ENCODE measurements at places on chromosomes 6 and 20.

GRCh38 chr6:46437671-46438221, 53.5 kb downstream of the RCAN2 start:
- DNase-seq: no peak

DNA sequence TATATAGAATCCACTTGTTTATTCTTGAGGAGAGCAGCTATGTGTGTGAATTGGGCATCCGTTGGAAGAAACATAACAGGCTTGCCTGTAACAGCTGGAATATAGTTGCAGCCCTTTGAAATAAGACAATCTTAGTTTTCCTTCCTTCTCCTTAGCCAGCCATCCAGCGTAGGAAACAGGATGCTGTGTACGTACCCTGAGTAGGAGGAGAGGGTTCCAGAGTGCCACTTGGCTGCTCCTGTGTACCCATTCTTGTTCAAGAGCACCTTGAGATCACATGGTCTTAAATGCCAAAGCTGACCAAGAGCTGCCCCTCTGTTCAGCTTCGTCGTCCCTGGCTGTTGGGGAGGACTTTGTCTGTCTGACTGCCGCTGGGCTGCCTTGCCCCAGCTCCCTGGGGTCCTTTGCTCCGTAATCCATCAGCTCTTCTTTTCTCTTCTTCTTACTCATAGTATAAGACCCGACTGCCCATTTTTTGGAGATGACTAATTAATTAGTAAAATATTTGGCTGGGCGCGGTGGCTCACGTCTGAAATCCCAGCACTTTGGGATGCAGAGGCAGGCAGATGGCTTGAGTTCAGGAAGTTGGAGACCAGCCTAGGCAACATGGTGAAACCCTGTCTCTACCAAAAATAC, 49.0 kb downstream of the RREB1 start:
- no peak for DNase-seq

GRCh38 chr6:121439475-121439874, 4.0 kb downstream of the GJA1 start:
- DNase-seq: no peak

GRCh38 chr6:33082702-33083101, 6.9 kb downstream of the HLA-DPB1 start:
- no peak for DNase-seq

DNA sequence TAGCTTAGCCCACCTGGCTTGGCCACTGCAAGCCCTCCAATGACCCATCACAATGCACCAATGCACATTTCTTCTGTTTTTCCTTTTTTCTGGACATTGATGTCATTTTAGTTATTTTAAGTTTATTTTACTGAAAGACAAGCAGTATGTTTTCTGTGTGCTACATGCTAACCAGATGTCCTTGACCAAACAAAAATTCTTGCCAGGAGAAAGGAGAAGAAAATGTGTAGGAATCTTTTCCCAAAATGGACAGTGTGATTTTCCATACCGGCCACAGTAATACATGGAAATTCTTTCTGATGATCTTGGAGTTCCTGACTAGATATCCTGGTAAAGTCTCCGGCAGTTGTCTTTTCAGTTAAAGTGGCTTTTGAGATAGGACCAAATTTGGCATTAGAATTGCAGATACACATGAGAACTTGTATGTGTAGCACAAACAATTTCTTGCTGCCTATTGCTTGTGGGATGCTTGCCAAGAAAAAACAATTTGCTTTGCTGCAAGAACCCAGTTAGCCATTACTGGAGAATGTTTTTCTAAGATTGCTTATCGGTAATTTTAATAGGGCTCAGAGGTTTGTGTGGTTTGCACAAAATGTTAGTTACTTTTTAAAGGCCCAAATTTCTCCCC, 696.5 kb upstream of the CITED2 start:
- no peak for DNase-seq

- DNase-seq: no peak
Measured at GRCh38 chr6:132067286-132067685, 116.1 kb upstream of the CCN2 start.

DNA sequence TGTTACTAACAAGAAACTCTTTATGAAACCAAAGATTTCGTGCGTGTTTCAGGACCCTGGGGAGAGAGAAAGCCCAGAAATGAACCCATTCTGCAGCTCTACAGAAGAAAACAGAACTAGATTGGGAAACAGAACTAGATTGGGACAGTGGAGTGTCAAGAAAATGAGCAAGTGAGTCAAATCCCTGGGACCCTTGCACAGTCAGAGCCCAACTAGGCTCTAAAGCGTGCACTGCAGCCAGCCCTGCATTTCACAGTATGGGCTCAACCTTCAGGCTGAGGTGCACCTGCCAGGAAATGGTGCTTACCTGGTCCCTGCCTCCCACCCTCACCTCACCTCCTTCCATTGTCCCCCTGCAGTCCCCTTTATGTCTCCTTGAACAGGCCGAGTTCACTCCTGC, 39.7 kb downstream of the BFSP1 start:
- no peak for DNase-seq

- DNase-seq: no peak
Measured at GRCh38 chr6:144661116-144661806, 376.1 kb downstream of the UTRN start.

DNA sequence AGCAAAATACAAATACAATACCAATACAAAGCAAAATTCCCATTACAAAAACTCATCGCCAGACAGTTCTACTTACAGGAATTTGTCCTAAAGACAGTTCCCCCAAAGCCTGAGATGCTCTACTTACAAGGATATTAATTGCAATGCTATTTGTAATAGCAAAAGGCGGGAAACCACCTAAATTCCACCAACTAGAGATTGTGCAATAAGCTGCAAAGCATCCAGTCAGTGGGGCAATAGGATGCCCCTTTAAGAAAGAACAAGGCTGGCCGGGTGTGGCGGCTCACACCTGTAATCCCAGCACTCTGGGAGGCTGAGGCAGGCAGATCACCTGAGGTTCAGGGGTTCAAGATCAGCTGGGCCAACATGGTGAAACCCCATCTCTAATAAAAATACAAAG, 39.1 kb downstream of the FAM209B start:
- no peak for DNase-seq

DNA sequence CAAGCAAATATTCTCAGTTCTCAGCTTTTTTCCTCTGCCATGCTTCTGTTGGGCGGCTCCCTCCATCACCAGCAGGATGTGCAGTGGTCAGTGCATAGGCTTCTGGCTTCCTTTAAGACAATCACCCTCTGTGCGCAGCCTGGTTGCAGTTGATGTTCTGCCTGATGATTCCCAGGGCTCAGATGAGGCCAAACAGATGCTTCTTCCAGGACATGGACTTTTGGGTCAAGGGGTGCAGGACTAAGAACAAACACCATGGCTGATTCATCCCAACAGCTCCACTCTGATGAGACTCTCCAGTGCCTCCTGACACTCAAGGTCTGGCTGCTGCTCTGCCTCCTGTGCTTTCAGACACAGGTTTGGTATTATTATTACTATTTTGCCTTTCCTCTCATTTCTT, 554.8 kb upstream of the CDH4 start:
- no peak for DNase-seq

- DNase-seq: no peak
Measured at GRCh38 chr20:36110994-36111393, 43.5 kb upstream of the EPB41L1 start.

GRCh38 chr6:130111031-130111430, 92.7 kb downstream of the L3MBTL3 start:
- no peak for DNase-seq

- no peak for DNase-seq
Measured at GRCh38 chr6:165308926-165309731, at the start of gene C6orf118. C6orf118 (minus strand) TSS chr6:165309605; CDS start chr6:165309586, 19 bp downstream.

DNA sequence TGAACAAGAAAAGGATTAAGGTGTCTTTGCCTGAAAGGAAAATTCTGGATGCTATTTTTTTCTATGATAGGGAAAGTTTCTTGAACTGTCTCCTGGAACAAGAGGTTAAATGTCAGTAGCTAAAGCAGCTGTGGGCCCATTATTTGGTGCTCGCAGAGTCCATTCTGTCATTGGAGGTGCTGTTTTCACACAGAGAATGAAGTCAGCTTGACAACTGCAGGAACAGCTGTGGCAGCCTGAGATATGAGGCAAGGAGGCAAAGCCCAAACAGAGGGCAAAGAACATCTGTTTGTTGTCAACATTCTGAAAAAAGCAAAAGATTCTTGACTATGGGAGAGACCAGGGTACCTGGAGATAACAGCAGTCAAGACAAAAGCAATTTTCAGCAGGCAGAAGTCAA, 548.2 kb downstream of the KIF16B start:
- no peak for DNase-seq

GRCh38 chr6:12602951-12603672, 113.5 kb upstream of the PHACTR1 start:
- no peak for DNase-seq

Measured in activated T-cell treated with anti-CD3 and anti-CD28 coated beads, Interleukin-2, amount 50 U/mL, for 4 hours (primary cell).